ENCODE measurements at places on chromosomes 1 and 21. TPM values are rescaled to one million over a fixed set of nuclear protein-coding genes. Genes with fewer than 3 reads are reported as not detected.

PDZK1IP1 gene
- total RNA-seq: not detected

PCBP3 gene
- total RNA-seq: 0.35 TPM

GRCh38 chr1:95072532-95073419 lies at the start of gene ALG14:
Gene ALG14, minus strand, starts transcription at chr1:95072951. Its CDS starts 53 bp downstream, at chr1:95072898.
- no peaks in the 10 kb centered on the region for H3K36me3 ChIP-seq
- H3K4me1 ChIP-seq: peaks cover 16% of the 10 kb centered on the region
- no peaks in the 10 kb centered on the region for H3K27me3 ChIP-seq
- peak within 1 kb of the TSS; percentile 88 for H3K4me3 ChIP-seq
- H3K27ac ChIP-seq: peak within 1 kb of the TSS; percentile 71

DNA sequence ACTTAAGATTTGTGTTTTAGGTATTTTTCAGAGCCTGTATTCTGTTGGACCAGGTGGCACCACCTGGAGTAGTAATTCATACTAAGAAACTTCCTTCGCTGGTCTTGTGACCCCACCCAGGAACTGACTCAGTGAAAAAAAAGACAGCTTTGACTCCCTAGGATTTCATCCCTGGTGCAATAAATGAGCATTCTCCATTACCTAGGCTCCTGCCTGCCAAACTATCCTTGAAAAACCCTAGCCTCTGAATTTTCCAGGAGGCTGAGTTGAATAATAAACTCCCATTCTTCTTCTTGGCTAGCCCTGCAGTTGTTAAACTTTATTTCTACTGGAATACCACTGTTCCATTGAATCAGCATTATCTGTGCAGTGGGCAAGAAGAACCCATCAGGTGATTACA lies 10.6 kb upstream of the RGS18 start:
- H3K27ac ChIP-seq: no peak overlapping the region
- no peak overlapping the region for H3K4me3 ChIP-seq
- H3K36me3 ChIP-seq: no peaks in the 10 kb centered on the region
- DNase-seq: no peak
- no peaks in the 10 kb centered on the region for H3K27me3 ChIP-seq

- H3K4me3 ChIP-seq: no peak overlapping the region
- DNase-seq: peak; percentile 36
- H3K27ac ChIP-seq: no peak overlapping the region
- no peaks in the 10 kb centered on the region for H3K36me3 ChIP-seq
Observed at GRCh38 chr1:31792116-31792515, 23.7 kb downstream of the SPOCD1 start.

- peak overlapping the region; percentile 69 for H3K27ac ChIP-seq
- peaks cover 46% of the 10 kb centered on the region for H3K4me1 ChIP-seq
- peak overlapping the region; percentile 34 for H3K4me3 ChIP-seq
- H3K36me3 ChIP-seq: no peaks in the 10 kb centered on the region
Observed at GRCh38 chr1:54409156-54410142, 3.3 kb upstream of the SSBP3 start.

Data from CD8-positive, alpha-beta memory T cell (primary cell).